ENCODE measurements at places on chromosomes 5 and 9.

DNA sequence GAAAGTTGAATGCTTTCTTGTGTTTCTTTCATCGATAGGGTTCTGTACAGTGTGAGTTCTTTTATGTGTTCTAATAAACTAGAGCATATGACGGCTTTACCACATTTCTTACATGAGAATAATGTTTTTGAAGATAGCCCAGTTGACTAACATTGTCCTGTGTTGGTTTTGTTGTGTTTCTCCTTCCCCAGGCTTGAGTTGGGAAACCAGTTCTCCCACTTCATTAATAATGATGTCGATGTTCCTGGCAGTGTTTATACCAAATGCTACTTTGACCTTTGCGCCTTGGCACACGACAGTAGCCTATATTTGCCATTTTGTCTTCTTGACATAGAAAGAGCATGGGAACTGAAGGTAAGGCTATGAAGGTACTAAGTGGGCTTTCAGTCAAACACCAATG, 14.4 kb upstream of the ZNF782 start:
- no peak for DNase-seq

- DNase-seq, result peak; percentile 81
Measured at GRCh38 chr5:139651853-139652787, 4.0 kb downstream of the CXXC5 start.

DNA sequence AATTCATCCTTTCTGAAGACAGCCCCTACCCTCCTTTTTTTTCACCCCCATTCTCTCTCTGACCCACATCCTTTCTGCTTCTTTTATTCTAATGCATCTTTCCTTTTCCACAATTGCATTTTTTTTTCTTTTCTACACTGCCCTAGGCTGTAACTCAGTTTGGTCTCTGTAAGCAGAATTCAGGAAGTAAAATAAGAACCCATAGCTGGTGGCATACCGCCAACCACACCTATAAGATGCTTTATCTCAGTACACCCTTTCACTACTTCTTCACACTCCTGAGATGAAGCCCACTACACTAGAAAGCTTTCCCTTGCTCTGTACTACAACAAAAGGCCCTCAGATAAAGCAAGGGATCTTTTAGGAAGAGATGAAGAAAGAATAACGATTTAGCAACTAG, 16.1 kb upstream of the TSSK1B start:
- DNase-seq, result no peak

DNA sequence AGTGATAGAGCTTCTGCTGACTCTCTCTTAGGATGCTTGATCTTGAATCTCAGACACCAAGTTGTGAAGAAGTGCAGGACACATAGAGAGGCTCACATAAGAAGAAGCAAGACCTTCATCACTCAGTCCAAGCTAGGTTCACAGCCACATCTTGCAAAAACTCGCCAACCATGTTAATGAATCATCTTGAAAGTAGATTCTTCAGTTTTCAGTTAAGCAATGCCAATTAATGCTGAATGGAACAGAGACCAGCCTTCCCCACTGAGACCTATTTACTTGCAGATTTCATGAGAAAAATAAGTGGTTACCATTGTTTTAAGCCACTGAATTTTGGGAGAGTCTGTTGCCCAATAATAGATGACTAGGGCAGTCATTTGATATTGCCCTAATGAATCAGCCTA, 217.7 kb upstream of the EDIL3 start:
- DNase-seq, result no peak

GRCh38 chr5:34608859-34609648, 47.1 kb upstream of the RAI14 start:
- DNase-seq, result no peak

GRCh38 chr5:71719063-71719964, at the start of gene CARTPT:
CARTPT (plus strand) TSS chr5:71719275; CDS start chr5:71719294, 19 bp downstream.
- no peak for DNase-seq

DNA sequence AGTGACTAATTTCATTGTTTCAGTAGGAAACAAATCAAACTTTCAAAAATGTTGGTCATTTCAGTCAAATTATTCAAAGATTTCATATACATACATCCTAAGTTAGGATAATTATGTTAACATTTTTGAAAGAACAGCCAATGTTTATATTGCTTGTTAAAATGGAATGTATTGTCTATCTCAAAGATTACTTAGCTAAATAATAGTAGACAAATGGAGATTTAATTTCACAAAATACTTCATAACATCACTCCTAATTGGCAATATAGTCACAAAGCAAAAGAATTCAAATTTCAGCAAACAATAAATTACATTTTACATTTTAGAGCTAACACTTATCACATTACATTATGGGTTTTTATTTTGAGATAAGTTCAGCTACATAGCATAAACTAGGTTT, 25.4 kb downstream of the STARD4 start:
- no peak for DNase-seq

DNA sequence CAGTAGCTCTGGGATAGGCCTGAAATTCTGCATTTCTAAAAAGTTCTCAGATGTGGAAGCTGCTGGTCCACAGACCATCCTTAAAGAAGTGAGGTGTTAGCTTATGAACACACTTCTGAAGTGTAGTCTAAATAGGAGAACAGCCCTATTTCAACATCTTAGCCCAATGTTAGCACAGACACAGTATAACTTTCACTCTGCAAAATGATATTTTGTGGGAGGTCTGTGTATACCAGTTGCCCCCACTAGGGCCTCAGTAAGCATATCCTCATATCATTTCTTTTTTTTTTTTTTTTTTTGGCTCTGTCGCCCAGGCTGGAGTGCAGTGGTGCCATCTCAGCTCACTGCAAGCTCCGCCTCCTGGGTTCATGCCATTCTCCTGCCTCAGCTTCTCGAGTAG, 7.5 kb upstream of the HABP4 start:
- no peak for DNase-seq

- no peak for DNase-seq
Measured at GRCh38 chr9:15529566-15530324, 19.0 kb upstream of the PSIP1 start.

DNA sequence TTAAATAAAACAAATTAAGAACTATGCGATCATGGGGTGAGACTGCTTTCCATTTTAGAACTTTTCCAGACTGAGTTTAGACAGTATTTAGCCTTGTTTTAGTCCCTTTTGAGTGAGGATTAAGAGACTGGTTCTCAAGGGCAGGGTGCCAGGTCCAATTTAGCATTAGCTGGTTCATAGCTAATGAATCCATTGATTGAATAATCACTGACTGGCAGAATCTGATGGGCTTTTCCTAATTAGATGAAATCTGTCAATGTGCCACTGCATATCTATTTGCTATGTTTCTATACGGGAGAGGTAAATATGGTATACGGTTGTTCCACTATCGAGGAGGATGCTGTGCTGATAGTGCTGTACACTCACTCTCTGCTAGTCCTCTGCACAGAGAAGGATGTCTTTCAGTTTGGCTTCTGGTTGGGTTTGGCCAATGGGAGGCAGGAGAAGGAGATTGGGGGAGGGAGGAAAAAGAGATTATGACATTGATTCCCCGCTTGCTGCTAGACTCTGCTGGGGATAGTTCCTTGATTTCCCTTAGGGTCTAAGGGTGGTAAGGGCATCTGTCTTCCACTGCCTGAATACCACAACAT, 496.6 kb downstream of the CTNND2 start:
- DNase-seq, result no peak

DNA sequence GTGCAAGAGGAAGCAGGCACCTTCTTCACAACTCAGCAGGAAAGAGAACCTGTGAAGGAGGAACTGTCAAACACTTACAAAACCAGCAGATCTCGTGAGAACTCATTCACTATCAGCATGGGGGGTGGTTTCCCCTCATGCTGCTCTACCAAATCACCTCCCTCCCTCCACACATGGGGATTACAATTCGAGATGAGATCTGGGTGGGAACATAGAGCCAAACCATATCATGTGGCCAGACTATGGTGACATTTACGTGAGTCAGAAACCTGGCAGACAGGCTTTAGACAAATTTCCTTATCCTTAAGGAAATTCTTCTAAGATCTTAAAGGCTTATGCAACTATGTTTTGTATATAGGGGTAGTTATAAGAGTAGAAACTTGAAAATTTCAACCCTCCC, 8.7 kb upstream of the AOPEP start:
- DNase-seq, result no peak

GRCh38 chr5:82911910-82912309, 165.3 kb downstream of the TMEM167A start:
- DNase-seq, result no peak

- no peak for DNase-seq
Measured at GRCh38 chr5:158701007-158701391, 398.7 kb downstream of the EBF1 start.

- no peak for DNase-seq
Measured at GRCh38 chr9:5511476-5511875, 1.1 kb downstream of the PDCD1LG2 start.

GRCh38 chr5:72369711-72370110, 49.5 kb downstream of the PTCD2 start:
- no peak for DNase-seq

GRCh38 chr9:103116246-103116645, 121.1 kb downstream of the CYLC2 start:
- no peak for DNase-seq

DNA sequence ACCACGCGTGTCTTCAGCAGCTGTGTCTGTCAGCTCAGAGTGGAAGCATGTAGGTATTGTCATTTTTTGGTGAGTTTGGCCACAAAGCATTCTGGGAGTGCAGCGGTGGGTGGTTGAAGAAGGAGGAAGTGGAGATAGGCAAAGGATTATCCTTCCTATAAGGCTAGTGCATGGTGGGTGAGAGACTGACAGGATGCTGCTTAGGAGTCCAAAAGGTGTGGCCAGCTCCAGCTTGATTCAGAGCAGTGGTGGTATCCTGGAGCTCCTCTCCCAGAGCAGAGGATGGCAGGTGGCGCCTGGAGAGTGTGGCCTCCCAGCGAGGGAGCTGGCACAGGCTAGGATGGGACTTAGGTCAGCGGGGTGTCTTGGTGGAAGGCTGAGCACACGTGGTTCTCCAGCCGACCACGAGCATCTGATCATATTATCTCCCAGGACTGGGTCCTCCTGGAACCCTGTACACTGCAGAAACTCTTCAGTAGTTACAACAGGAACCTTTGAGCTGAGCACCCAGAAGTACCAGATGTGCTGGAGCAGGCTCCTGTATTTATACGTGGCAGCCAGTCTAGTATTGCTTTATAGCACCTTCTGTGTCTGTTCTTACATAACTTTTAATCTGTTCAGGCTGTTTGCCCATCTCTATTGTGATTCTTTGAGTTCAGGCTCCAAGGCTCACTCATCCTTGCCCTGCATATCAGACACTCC, 29.6 kb downstream of the MAML1 start:
- no peak for DNase-seq

- no peak for DNase-seq
Measured at GRCh38 chr9:14769230-14769571, 46.7 kb upstream of the CER1 start.

DNA sequence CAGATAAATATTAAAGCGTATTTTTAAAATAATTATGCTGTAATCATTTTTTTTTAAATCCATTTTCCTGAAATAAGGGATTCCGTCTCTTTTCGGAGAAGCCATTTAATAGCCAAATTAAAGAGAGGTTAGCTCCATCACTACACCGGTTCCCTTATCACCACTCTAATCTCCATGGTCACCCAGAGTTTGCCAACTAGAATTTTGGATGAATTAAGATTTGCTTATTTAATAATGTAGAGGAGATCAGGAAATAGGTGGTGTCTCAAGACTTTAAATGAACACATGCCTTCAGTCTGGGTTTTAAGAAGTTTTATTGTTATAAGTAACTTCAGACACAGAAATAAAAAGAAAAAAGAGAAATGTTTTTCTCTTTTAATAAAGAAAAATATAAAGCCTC, 151.7 kb downstream of the TTC39B start:
- DNase-seq, result no peak

GRCh38 chr5:137572042-137572695, 73.0 kb upstream of the SPOCK1 start:
- DNase-seq, result no peak

- no peak for DNase-seq
Measured at GRCh38 chr5:176694631-176695030, 47.3 kb downstream of the TSPAN17 start.

DNA sequence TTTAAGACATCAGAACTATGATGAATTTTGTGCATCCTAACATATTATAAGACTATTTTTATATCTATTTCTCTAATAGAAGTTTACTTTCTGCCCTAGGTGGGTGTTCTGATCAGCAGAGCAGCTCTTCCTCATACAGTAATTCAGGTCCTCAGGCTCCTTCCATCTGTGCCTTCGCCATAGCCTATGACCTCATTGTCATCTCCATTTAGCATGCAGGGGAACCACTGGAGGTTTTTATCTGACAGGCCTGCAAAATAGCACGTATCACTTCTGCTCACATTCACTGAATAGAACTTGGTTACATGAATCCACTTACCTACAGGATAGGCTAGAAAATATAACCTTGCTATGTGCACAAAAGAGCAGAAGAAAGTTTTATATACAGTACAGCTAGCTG, 159.4 kb upstream of the CCNH start:
- DNase-seq, result no peak

- DNase-seq, result no peak
Measured at GRCh38 chr9:136262671-136263178, 17.1 kb upstream of the QSOX2 start.

DNA sequence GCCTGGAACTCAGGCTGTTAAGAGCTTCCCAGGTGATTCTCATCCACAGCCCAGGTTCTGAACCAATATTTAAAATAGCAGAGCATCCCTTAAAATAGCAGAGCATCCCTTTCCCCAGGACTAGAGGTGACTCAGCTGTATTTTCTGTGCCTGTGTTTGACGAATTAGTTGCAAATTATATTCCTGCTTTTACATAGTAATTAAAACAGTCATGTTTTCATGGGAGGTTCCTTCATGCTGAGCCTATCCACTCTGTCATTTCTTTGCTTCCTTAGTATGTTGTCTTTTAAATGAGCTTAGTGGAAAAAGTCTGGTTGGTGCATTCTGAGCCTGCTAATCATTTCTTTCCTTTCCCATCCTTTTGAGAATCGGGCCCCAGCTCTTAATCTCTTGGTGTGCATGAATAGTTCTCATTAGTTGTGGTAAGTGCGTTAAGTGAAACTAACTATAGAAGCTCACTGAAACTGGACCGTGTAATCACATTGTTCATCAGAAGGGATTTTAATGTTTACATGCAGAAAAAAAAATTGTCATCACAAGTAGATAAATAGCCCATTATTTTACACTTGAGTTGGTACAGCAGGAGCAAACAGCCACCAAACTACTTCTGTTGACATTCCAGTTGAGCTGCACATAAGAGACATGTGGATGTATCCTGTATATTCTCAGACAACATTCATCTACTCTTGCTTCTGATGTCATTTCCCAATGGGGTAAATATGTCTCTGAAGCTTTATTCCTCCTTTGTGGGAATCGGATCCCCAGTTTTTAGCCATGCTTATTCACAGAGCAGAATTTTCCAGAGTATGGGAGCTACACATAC, 596.9 kb upstream of the WWC1 start:
- no peak for DNase-seq

DNA sequence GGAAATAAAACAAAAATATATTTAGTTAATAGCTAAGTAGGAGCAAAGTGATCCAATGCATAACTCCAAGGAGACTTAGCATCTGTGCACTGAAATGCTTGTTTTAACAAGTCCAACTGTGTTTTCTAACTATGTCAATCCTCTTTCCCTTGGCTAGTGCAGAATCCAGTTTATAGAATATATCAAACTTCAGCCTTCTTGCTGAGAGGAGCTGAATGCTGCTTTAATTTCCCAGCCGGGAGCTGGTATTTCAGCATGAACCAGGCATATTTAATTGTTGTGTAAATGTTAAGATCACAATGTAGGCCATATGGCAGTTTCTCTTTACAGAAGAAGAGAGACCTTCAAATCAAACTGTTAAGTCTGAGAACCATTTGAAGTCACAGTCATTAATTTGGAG, 411.7 kb downstream of the HCN1 start:
- no peak for DNase-seq

Data from HuH-7.5 (cell line).